Tracheal epithelial cell (primary cell): ENCODE measurements at places on chromosomes 1 and 21. TPM values are rescaled to one million over a fixed set of nuclear protein-coding genes. Genes with fewer than 3 reads are reported as not detected.

PLA2G5 gene
- not detected in 2 replicates for total RNA-seq

NBPF20 gene
- total RNA-seq: 1.2 and 2.3 TPM in 2 replicates

HAO2 gene
- not detected in 2 replicates for total RNA-seq

MAP3K7CL gene
- 6.4 and 8.4 TPM in 2 replicates for total RNA-seq

PTGFR gene
- under 0.01 and 0.24 TPM in 2 replicates for total RNA-seq

ERI3 gene
- total RNA-seq: 52.4 and 54.0 TPM in 2 replicates

PRDM16 gene
- 0.24 and 1.1 TPM in 2 replicates for total RNA-seq

RBBP4 gene
- total RNA-seq: 99.5 and 138 TPM in 2 replicates

HFM1 gene
- under 0.01 TPM in 1 of 2 replicates, not detected in the other for total RNA-seq

FMN2 gene
- total RNA-seq: 0.21 and 0.48 TPM in 2 replicates

CDA gene
- total RNA-seq: 2.6 and 8.2 TPM in 2 replicates

MANEAL gene
- total RNA-seq: 0.64 and 2.2 TPM in 2 replicates

FLVCR1 gene
- 10.9 and 12.0 TPM in 2 replicates for total RNA-seq

ADGRL2 gene
- 41.6 and 43.9 TPM in 2 replicates for total RNA-seq

AADACL4 gene
- not detected in 2 replicates for total RNA-seq

PTGER3 gene
- total RNA-seq: under 0.01 TPM in 1 of 2 replicates, not detected in the other

CRYAA gene
- total RNA-seq: not detected in 2 replicates

KRTAP21-2 gene
- total RNA-seq: not detected in 2 replicates

CFHR3 gene
- total RNA-seq: not detected in 2 replicates

XCL2 gene
- not detected in 2 replicates for total RNA-seq

SIPA1L2 gene
- total RNA-seq: 17.9 and 18.1 TPM in 2 replicates

PSMA5 gene
- total RNA-seq: 37.5 and 49.4 TPM in 2 replicates
